ENCODE measurements at places on chromosomes 3 and 15. TPM values are rescaled to one million over a fixed set of nuclear protein-coding genes. Genes with fewer than 3 reads are reported as not detected.

WDR72 gene
- 2.6 TPM for polyA plus RNA-seq

CHRNB4 gene
- 0.48 TPM for polyA plus RNA-seq

INSYN1 gene
- 8.1 TPM for polyA plus RNA-seq

CCDC14 gene
- 12.4 TPM for polyA plus RNA-seq

NSUN3 gene
- 4.5 TPM for polyA plus RNA-seq

BNC1 gene
- 22.1 TPM for polyA plus RNA-seq

SLC24A5 gene
- not detected for polyA plus RNA-seq

SERPINI1 gene
- polyA plus RNA-seq: 19.4 TPM

GOLGA6D gene
- not detected for polyA plus RNA-seq

DGKG gene
- 0.45 TPM for polyA plus RNA-seq

MYNN gene
- 9.0 TPM for polyA plus RNA-seq

NT5DC2 gene
- 177 TPM for polyA plus RNA-seq

AMOTL2 gene
- 63.9 TPM for polyA plus RNA-seq

ARGFX gene
- not detected for polyA plus RNA-seq

C3orf85 gene
- 52.2 TPM for polyA plus RNA-seq

HDDC3 gene
- 20.0 TPM for polyA plus RNA-seq

MUC4 gene
- polyA plus RNA-seq: 0.89 TPM

CFAP161 gene
- 0.81 TPM for polyA plus RNA-seq

BCHE gene
- polyA plus RNA-seq: 4.1 TPM

ALPK3 gene
- polyA plus RNA-seq: 6.0 TPM

BCL6 gene
- polyA plus RNA-seq: 32.0 TPM

GOLGA6L9 gene
- polyA plus RNA-seq: 1.0 TPM

CA12 gene
- 16.6 TPM for polyA plus RNA-seq

SHC4 gene
- polyA plus RNA-seq: 0.91 TPM

POPDC2 gene
- 1.2 TPM for polyA plus RNA-seq

ITIH1 gene
- 160 TPM for polyA plus RNA-seq

MYL3 gene
- 9.7 TPM for polyA plus RNA-seq

CLDN11 gene
- 7.7 TPM for polyA plus RNA-seq

TF gene
- 401 TPM for polyA plus RNA-seq

GCNT3 gene
- 14.6 TPM for polyA plus RNA-seq

APBA2 gene
- polyA plus RNA-seq: 6.1 TPM

ZIC1 gene
- not detected for polyA plus RNA-seq

GPR62 gene
- not detected for polyA plus RNA-seq

RARB gene
- 22.2 TPM for polyA plus RNA-seq

CD96 gene
- polyA plus RNA-seq: 2.0 TPM

PIGZ gene
- 32.6 TPM for polyA plus RNA-seq

CLSTN2 gene
- 23.5 TPM for polyA plus RNA-seq

RNF7 gene
- 212 TPM for polyA plus RNA-seq

PLSCR5 gene
- 3.0 TPM for polyA plus RNA-seq

MESP2 gene
- polyA plus RNA-seq: not detected

DUOX1 gene
- 4.3 TPM for polyA plus RNA-seq

KCNAB1 gene
- 0.67 TPM for polyA plus RNA-seq

TUBGCP5 gene
- polyA plus RNA-seq: 9.6 TPM

CHST13 gene
- 54.6 TPM for polyA plus RNA-seq

MORC1 gene
- 2.8 TPM for polyA plus RNA-seq

TTLL13 gene
- 0.27 TPM for polyA plus RNA-seq

GPR176 gene
- 2.7 TPM for polyA plus RNA-seq

SAXO2 gene
- polyA plus RNA-seq: 1.5 TPM

SLC38A3 gene
- polyA plus RNA-seq: 56.6 TPM

GP5 gene
- polyA plus RNA-seq: 0.04 TPM

FEZF2 gene
- polyA plus RNA-seq: not detected

CCR3 gene
- not detected for polyA plus RNA-seq

TMEM207 gene
- polyA plus RNA-seq: 1.5 TPM

CAMP gene
- polyA plus RNA-seq: 0.36 TPM

CAND2 gene
- polyA plus RNA-seq: 3.1 TPM

KNG1 gene
- polyA plus RNA-seq: 32.3 TPM

TM6SF1 gene
- polyA plus RNA-seq: 0.35 TPM
